ENCODE measurements at places on chromosomes 5 and 9.

- DNase-seq = no peak
These were observed 70.3 kb downstream of the CTSL start for GRCh38 chr9:87796196-87796595.

GRCh38 chr5:135830876-135831275, 3.6 kb upstream of the SLC25A48 start:
- DNase-seq = no peak

DNA sequence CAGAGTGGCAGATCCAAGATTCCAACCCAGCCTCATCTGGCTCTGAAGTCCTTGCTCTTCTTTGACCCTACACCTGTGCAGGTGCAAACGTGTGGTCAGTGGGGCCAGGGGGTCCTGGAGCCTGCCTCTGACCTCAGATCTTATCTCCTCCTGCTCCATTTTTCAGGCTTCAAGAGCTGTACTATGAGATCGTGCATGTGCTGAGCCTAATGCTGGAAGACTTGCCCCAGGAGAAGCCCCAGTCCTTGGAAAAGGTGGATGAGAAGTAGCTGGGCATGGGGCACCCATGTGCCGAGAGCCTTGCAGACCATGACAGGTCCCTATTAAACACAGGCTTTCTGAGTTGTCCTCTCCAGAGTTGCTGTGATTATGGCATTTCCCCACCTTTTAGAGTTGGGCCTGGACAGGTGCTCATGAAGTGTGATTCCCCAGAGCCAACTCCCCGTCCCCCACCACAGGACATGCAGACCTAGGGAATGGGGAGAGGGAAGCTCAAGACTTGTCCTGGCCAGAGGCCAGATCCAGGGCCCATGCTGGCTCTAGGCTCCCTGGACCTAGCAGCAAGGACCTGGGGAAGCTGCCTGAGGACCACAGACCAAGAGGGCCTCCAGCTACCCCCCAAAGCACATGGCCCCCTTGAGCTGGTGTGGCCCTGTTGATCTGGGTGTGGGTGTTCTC, 22.5 kb downstream of the PITX1 start:
- DNase-seq = no peak

DNA sequence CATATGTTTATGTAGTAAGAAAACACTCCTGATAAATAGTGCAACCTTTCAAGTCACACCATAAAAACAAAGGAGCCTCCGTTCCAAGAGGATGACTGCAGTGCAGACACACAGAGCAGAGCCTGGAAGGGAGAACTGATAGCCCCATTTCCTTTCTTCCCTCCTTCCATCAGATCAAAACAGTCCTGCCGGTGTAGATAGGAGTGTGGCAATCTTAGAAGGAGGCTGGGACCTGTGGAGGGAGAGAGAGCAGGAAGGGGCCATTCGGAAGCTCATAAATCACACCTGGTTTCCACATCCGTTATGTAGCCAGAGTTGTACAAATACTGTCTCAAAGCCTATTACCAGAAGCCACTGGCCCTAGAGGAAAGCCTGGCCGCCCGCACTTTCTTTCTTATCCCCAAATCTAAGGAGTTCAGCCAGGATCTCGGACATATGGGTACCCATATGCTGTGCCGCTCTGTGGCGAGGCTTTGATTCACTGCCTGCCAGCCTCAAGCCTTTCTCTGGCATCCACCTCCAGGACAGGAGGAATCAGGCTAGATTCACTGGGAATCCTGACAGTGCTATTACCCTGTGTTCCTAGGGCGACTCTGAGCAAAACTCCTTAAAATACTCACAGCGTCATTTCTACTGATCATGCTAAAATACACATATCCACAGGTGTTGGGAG, 26.9 kb downstream of the DAP start:
- no peak for DNase-seq

DNA sequence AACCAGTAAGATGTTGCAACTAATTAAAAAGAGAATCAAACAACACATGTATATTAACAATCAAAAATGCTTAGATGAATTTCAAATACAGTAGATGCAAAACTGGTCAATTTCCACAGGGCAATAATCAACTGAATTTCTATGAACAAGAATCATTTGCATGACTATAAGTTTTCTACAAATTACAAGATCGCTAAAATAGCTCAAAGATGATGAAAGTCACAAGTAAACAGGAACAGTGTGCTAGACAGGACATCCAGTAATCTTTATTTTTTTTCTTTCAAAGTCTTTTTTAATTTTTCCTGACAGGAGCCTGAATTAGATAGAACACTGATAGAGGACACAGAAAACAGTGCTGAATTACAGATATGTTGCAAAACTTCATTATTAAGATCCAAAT, 608.2 kb upstream of the DAB2 start:
- DNase-seq = no peak

DNA sequence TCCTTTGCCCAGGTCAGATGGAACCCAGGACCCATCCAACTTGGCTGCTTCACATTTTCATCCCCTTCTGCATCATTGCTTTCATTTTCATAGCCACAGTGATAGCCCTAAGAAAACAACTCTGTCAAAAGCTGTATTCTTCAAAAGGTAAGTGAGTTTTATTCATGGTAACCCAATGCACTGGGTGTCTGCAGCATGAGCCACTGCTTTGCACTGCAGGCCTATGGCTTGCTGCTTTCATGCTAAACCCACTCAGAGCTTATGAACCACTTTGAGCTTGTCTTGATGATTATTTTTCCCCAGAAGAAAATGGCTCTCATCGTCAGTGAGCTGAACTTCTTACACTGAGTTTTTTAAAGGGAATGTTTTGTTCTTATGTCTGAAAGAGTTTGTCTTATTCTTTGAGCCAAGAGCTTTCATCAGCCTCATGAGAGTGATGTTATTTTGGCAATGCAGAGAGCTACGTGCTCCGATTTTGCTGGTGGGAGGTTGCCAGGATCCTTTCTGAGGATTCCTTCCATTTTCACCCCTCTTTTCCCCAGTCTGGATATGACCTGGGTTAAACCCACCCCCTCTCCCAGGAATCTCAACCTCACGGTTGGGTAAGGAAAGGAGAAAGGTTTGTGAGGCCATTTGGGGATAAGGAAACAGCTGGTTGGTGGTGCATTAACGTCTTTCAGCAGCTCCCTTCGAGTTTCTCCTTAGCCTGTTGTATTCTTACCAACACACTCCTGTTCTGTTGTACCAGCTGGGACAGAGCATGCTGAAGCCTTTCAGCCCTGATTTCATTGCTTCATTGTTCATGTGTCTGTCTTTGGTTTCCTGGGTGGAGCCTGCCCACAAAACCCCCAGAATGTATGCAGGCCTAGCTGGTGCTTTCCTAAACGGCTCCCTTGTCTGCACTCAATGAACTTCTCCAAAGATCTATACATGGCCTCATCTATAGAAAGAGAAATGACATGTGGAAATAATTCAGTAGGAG, 47.6 kb downstream of the PDCD1LG2 start:
- DNase-seq = peak; percentile 8

GRCh38 chr9:117465706-117466105, 50.8 kb upstream of the ASTN2 start:
- DNase-seq = no peak

GRCh38 chr9:132795511-132796303, 82.4 kb downstream of the AK8 start:
- DNase-seq = no peak

DNA sequence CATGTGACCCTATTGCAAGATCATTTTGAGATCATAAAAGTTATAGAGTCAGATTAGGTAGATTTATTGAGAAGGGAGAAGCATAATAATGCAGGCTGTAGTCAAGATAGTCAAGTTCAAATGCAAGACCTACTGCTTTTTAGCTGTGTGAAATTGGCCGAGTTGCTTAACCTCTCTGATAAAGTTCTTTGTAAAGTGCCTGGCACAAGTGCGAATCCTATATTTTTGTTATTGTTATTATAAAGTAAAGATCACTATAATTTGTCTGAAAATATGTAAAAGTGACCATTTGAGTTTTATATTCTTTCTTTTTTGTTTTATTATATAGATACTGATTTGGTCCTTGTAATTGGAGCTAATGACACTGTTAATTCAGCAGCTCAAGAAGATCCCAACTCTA, 99.3 kb downstream of the NNT start:
- DNase-seq = no peak

GRCh38 chr9:113393281-113393680, 7.8 kb downstream of the ALAD start:
- no peak for DNase-seq
